ENCODE measurements at places on chromosomes 7 and 10.

DNA sequence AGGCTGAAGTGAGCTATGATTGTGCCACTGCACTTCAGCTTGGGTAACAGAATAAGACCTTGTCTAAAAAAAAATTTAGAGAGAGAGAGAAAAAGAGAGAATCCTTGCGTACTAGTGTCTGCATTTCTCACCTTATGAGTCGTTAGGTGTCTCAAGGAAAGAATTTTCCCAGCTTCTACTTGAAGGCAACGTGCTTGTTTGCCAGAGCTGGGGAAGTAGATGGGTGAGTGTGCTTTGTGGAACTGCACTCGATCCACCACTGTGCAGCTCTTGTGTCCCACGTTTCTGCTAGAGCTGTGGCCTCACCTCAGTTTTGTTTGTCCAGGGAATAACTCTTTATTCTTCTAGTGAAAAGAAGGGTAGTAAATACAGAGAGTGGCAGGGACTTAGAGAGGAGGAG is 38.9 kb downstream of the HDAC9 start:
- DNase-seq: no peak
- no peak overlapping the region for H3K4me3 ChIP-seq
- peaks cover 14% of the 10 kb centered on the region for H3K4me1 ChIP-seq
- H3K36me3 ChIP-seq: no peaks in the 10 kb centered on the region

DNA sequence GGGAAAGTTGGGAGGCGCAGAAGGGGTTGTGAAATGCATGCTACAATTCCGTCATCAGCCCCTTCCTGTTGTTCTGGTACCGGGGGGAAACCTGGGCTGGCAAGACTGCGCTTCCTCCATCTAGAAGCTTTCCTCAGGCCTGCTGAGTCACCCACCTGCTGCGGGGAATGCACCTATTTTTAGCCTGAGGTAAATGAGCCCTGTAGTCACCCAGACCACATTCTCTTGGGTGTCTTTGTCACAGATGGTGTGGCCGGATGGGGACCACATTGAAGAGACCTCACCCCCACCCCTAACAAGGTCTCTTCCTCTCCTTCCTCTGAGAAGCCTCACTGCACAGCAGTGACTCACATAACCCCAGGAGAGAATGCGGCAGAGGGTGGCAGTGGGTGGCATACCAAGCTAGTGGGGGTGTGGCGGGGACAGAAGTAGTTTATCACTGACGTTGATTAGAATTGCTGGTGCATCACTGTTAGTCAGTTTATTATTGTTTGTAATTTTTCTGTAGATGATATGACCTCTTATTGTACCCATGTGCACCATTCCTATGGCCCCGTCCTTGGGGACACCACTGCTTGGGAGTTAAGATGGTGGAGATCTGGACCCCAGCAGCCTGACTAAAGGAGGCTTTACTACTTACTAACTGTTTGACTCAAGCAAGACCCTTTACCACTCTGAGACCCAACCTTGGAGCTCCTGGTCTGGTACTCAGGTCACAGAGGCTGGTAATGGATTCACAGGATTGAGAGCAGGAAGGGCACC is 83.0 kb upstream of the DUSP5 start:
- no peaks in the 10 kb centered on the region for H3K36me3 ChIP-seq
- H3K4me1 ChIP-seq: peaks cover 15% of the 10 kb centered on the region
- H3K27me3 ChIP-seq: no peaks in the 10 kb centered on the region
- no peak for DNase-seq
- no peak overlapping the region for H3K4me3 ChIP-seq
- no peak overlapping the region for H3K27ac ChIP-seq

DNA sequence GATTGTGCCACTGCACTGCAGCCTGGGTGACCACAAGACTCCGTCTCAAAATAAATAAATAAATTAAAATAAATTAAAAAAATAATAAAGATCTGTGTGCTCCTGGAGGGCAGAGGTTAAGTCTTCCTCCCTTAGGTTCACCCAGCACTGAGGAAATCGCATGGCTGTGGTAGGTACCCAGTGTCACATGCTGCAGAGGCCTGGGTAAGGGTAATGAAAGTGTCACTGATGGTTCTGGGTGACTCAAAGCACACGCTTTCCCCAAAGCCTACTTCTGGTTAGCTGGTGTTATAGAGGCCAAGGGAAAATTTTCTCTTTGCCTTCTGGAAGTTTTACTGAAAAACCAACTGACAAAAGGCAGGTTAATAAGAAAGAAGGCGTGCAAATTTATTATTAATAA is 88.8 kb upstream of the ITGB1 start:
- no peak for DNase-seq
- H3K27ac ChIP-seq: no peak overlapping the region
- no peaks in the 10 kb centered on the region for H3K36me3 ChIP-seq
- H3K4me1 ChIP-seq: no peaks in the 10 kb centered on the region
- H3K4me3 ChIP-seq: no peak overlapping the region

DNA sequence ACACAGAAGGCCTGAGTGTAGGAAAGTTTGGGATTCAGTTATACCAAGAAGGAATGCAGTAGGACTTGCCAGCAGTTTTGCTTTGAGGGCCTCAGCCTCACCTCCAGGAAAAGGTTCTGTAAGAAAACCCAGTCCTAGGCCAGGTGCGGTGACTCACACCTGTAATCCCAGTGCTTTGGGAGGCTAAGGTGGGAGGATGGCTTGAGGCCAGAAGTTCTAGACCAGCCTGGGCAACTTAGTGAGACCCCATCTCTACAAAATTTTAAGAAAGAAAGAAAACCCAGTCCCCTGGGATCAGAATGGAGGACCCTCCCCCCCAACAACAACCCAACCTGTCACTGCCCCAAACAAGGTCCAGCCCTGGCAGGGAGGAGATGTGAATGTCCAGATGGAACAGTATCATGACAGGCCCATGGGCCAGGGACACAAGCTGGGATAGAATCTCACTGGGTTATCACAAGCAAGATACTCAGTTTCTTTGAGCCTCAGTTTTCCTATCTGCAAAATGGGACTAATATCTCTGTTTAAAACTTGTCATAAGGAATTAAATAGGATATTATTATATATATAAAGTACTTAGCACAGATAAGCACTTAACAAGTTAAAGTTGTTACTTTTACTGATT is 68.7 kb downstream of the GTF2IRD1 start:
- no peak overlapping the region for H3K4me3 ChIP-seq
- peaks cover 6% of the 10 kb centered on the region for H3K36me3 ChIP-seq
- no peaks in the 10 kb centered on the region for H3K4me1 ChIP-seq
- H3K27me3 ChIP-seq: no peaks in the 10 kb centered on the region

GRCh38 chr7:15204421-15204820 is 301.9 kb upstream of the DGKB start:
- no peaks in the 10 kb centered on the region for H3K36me3 ChIP-seq
- peaks cover 12% of the 10 kb centered on the region for H3K4me1 ChIP-seq
- H3K27ac ChIP-seq: no peak overlapping the region
- DNase-seq: no peak

GRCh38 chr10:27741173-27742091 is 4.2 kb downstream of the MKX start:
- peak overlapping the region; percentile 95 for H3K27ac ChIP-seq
- H3K36me3 ChIP-seq: no peaks in the 10 kb centered on the region
- DNase-seq: no peak
- peaks cover 31% of the 10 kb centered on the region for H3K4me1 ChIP-seq
- peak overlapping the region; percentile 95 for H3K4me3 ChIP-seq
- H3K27me3 ChIP-seq: no peaks in the 10 kb centered on the region

GRCh38 chr10:68897336-68897741 is 3.8 kb upstream of the DDX50 start:
- no peaks in the 10 kb centered on the region for H3K27me3 ChIP-seq
- no peak overlapping the region for H3K4me3 ChIP-seq
- H3K4me1 ChIP-seq: peaks cover 4% of the 10 kb centered on the region
- no peaks in the 10 kb centered on the region for H3K36me3 ChIP-seq

GRCh38 chr7:68166525-68166924 is 1169.9 kb downstream of the TYW1 start:
- H3K27ac ChIP-seq: no peak overlapping the region
- no peaks in the 10 kb centered on the region for H3K4me1 ChIP-seq
- DNase-seq: no peak
